A549 treated with ZK216348 at 1 μM for 4 hours (cell line): ENCODE measurements at places on chromosomes 6 and 20. TPM values are rescaled to one million over a fixed set of nuclear protein-coding genes. Genes with fewer than 3 reads are reported as not detected.

The F13A1 gene
- total RNA-seq = not detected in 5 replicates

The MROH8 gene
- total RNA-seq = 0.61 to 1.3 TPM (median 0.74 TPM) in 5 replicates

The TTI1 gene
- 18.1 to 24.0 TPM (median 21.6 TPM) in 5 replicates for total RNA-seq

The MYL9 gene
- 15.7 to 29.0 TPM (median 19.6 TPM) in 5 replicates for total RNA-seq

The OGFR gene
- total RNA-seq = 32.8 to 52.9 TPM (median 49.1 TPM) in 5 replicates

The FOXC1 gene
- total RNA-seq = 6.4 to 10.8 TPM (median 8.2 TPM) in 5 replicates

The PNLDC1 gene
- 0.14 to 0.17 TPM in 2 of 5 replicates, not detected in the others for total RNA-seq

The BPIFB2 gene
- not detected in 5 replicates for total RNA-seq

The SLCO4A1 gene
- total RNA-seq = 6.4 to 11.6 TPM (median 9.4 TPM) in 5 replicates

The CFAP206 gene
- total RNA-seq = 0.50 to 0.62 TPM (median 0.54 TPM) in 5 replicates

The MRS2 gene
- total RNA-seq = 18.7 to 23.8 TPM (median 20.1 TPM) in 5 replicates

The PRICKLE4 gene
- total RNA-seq = 0.70 to 1.6 TPM (median 1.1 TPM) in 4 of 5 replicates, not detected in the other

The KCNQ5 gene
- 1.2 to 1.8 TPM (median 1.5 TPM) in 5 replicates for total RNA-seq

The BAK1 gene
- total RNA-seq = 28.0 to 41.5 TPM (median 40.7 TPM) in 5 replicates

The TXLNB gene
- total RNA-seq = not detected in 5 replicates

The MAFB gene
- total RNA-seq = 0.07 to 0.14 TPM (median 0.09 TPM) in 5 replicates

The SNPH gene
- 2.4 to 5.1 TPM (median 4.4 TPM) in 5 replicates for total RNA-seq

The SYCP2 gene
- 0.17 to 0.46 TPM (median 0.38 TPM) in 5 replicates for total RNA-seq

The VWA7 gene
- total RNA-seq = 0.53 to 2.7 TPM (median 1.1 TPM) in 5 replicates

The OTOR gene
- not detected in 5 replicates for total RNA-seq

The IGF2R gene
- total RNA-seq = 27.9 to 34.1 TPM (median 30.2 TPM) in 5 replicates

The ELOVL4 gene
- 1.2 to 2.4 TPM (median 1.6 TPM) in 5 replicates for total RNA-seq

The PAK5 gene
- not detected in 5 replicates for total RNA-seq

The C20orf141 gene
- total RNA-seq = 0.36 TPM in 1 of 5 replicates, not detected in the others

The SHLD1 gene
- total RNA-seq = 4.7 to 9.9 TPM (median 6.4 TPM) in 5 replicates

The MYLK2 gene
- total RNA-seq = 0.22 to 1.2 TPM (median 0.55 TPM) in 5 replicates

The PRSS35 gene
- 0.09 to 0.14 TPM (median 0.12 TPM) in 3 of 5 replicates, not detected in the others for total RNA-seq

The HTR1E gene
- not detected in 5 replicates for total RNA-seq

The PSMB9 gene
- 15.8 to 24.7 TPM (median 19.0 TPM) in 5 replicates for total RNA-seq

The ENPP3 gene
- total RNA-seq = not detected in 5 replicates

The METTL24 gene
- total RNA-seq = not detected in 5 replicates

The AHCY gene
- 262 to 337 TPM (median 335 TPM) in 5 replicates for total RNA-seq

The SRC gene
- 101 to 173 TPM (median 163 TPM) in 5 replicates for total RNA-seq

The NKX2-2 gene
- total RNA-seq = not detected in 5 replicates

The FGD2 gene
- not detected in 5 replicates for total RNA-seq

The SLC24A3 gene
- total RNA-seq = not detected in 5 replicates

The TMEM244 gene
- total RNA-seq = not detected in 5 replicates

The MYT1 gene
- 0.08 to 0.93 TPM (median 0.44 TPM) in 5 replicates for total RNA-seq

The DEFB124 gene
- not detected in 5 replicates for total RNA-seq

The RTEL1 gene
- 2.7 to 9.2 TPM (median 7.3 TPM) in 5 replicates for total RNA-seq

The BMP6 gene
- 12.7 to 21.8 TPM (median 19.4 TPM) in 5 replicates for total RNA-seq

The SYS1 gene
- 19.4 to 31.5 TPM (median 30.5 TPM) in 5 replicates for total RNA-seq

The DCDC2 gene
- 2.0 to 3.3 TPM (median 2.5 TPM) in 5 replicates for total RNA-seq

The PDSS2 gene
- total RNA-seq = 4.4 to 7.2 TPM (median 6.4 TPM) in 5 replicates

The C6orf89 gene
- total RNA-seq = 13.1 to 18.6 TPM (median 17.6 TPM) in 5 replicates

The TOP1 gene
- 98.2 to 163 TPM (median 114 TPM) in 5 replicates for total RNA-seq

The ARMC12 gene
- total RNA-seq = 0.22 to 0.96 TPM (median 0.40 TPM) in 4 of 5 replicates, not detected in the other
